ENCODE measurements at places on chromosomes 7 and 10.

DNA sequence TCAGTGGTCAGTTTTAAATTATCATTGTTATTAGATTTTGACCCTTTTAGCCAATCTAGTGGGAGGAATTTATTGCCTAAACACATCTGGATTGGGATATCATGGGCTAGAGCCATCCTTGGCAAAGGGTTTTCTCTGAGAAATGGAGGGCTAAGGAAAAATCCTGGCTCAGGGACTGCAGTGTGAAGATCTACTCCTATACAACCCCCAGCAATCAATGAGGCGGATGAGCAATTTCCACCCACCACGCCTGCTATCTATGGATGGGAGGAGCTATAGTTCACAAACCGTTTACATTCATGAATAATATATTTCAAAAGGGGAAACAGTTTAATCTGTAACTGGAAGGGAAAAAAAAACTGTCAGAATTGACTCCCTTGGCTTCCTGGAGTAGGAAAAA, 2.7 kb downstream of the CAV1 start:
- DNase-seq: no peak

- DNase-seq: no peak
Measured at GRCh38 chr7:153158149-153158548, 398.6 kb downstream of the ACTR3B start.

DNA sequence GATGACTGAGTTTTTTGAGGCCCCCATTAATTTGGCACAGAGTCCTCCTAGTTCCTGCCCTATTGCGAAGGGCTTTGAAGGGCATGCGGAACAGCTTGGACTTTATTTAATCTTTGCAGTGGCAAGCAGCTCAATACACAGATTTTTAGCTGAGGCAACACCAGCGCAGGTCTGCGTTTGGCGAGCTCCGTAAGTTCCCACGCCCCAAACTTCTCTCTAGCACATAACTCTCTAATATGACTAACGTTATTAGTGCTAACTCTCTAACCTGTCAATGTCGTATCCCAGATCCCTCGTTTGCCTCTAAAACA, 366 bp upstream of the TAF3 start:
- DNase-seq: no peak

GRCh38 chr7:33399528-33400213, 270.3 kb downstream of the BBS9 start:
- DNase-seq: no peak

DNA sequence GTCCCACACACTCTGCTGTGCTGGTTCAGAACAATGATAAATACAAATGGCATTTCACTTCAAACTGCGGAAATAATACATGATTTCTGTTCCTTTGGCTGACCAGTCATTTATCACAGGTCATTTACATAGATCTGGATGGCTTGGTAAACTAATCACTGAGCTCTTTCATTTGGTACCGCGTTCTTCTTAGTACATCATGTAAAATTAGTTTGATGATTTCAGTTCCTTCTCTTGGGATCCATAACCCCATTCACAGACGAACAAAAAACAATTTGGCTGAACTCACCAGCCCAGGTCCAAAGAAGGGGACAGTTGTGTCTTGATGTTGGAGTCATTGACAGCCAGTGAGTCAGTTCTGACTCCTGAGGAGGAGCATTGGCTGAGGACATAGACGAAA, 689.8 kb downstream of the INHBA start:
- no peak for DNase-seq

DNA sequence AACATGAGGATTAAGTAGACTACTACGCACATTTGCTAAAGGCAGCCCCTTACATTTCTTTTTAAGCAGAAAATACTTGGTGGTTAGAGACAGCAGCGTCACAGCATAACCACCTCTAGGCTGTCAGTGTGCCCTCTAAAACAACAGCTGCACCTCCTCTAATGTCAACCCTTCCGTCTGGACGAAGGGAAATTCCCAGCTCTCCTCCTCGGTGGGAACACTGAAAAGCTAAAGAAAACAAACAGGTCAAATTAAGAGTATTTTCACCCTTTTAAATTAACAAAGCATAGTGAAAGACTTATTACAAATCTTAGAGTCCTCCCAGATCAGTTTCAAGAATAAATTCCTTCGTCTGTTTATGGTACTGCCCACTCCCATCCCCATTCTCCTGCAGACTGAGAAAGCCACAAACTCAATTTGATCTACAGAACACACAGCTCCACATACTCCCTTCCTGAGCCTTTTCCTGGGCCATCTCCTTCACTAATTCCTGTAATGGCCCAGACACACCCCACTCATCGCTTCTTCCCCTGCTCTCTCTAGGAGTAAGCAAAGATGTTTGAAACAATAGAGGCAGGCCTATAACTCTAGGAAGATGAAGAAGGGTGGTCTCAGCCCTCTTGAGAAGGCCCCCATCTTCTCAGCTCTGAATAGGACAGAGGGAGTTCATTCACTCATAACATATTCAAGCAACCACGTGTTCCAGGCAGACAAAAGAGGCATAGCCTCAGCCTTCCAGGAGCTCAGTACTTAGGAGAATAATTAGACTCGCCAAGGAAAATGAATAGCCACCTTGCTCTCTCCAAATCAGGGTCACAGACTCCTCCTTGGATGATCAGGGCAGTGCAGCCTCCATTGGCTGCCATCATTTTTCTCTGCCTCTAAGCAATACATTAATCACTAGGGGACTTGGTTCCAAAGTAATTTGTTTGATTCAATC, 47.5 kb upstream of the HNRNPH3 start:
- DNase-seq: no peak

DNA sequence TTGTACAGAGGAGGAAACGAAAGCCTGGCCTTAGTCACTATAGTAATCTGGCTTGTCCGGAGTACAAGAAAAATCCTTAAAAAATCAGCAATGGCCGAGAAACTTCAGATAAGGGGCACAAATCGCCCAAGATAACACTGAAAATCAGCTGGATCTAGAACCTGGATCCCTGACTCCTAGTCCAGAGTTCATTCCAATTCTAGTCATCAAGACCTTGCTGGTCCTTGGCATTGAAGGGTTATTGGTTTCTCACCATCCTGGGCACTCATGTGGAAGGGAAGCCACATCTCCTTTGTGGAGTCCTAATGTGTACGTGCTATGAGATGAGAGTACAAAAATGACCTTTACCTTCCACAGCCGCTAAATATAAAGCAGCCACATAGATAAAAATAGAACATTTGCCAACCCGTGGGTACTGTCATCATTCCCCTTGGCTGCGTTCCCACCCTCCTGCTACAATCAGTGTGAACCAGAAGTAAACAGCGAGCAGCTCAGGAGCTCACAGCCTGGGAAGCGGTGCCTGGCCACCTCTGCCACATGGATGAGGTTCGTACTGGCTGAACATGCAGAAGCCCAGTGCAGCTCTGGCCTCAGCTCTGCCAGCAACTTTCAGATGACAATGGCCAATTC, 116.0 kb upstream of the PDLIM1 start:
- DNase-seq: peak; percentile 70

All from hematopoietic multipotent progenitor cell treated with erythropoietin and hydrocortisone succinate and interleukin-3 and kit ligand, for 8 days (in vitro differentiated cells).